ENCODE measurements at places on chromosomes 2 and 18. TPM values are rescaled to one million over a fixed set of nuclear protein-coding genes. Genes with fewer than 3 reads are reported as not detected.
A peak's percentile ranks its signal among the peaks of the same experiment; 100 is the strongest.

Gene DES
- total RNA-seq: 29.5 TPM

Gene RAB17
- not detected for total RNA-seq

DNA sequence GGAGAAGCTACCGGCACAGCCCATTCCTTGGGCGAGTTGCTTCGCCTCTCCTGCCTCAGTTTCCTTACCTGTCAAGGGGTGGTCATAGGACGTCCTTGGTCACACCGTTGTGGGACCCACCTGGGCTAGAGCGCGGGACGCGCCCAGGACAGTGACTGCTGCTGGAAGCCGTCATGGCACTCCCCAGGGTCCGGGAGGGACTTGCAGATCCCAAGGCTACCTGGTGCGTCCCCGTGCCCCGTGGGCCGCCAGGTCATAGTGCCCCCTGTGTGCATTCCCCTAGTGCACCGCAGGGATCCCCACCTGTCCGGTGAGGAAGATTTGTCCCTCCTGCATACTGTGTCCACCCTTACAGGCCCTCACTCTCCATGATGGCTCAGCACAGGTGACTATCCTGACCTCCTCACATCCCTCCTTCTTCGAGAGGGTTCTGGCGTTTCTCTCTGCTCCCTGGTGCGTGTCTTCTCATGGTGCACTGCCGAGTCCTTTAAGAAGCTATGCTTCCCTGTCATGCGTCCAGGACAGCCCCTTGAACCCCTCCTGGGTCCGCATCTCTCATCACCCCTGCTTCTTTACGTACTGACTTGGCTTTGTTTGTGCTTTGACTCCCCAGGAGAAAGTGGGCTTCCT, 886 bp upstream of the STK25 start:
- H3K4me3 ChIP-seq: peak overlapping the region; percentile 90
- no peaks in the 10 kb centered on the region for H3K27me3 ChIP-seq
- H3K36me3 ChIP-seq: no peaks in the 10 kb centered on the region
- H3K27ac ChIP-seq: peak overlapping the region; percentile 89
- peaks cover 3% of the 10 kb centered on the region for H3K4me1 ChIP-seq

DNA sequence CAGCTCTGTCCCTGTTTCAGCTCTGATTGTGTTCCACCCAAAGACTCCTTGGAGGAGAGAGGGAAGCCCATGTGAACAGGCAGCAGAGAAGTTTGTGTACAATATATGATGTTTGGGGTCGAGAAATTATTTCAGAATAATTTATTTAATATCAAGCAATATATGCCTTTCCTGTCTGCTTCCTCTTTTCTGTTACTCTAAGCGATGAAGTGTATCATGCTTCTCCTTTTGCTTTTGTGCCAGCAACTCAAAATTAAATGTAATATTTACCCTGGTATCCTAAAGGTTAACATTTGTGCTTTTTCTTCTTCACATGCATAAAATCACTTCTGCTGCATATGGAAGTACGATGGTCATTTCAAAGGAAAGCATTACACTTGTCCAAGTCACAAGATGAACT, 2.4 kb upstream of the NTSR2 start:
- H3K27me3 ChIP-seq: peaks cover 14% of the 10 kb centered on the region
- no peaks in the 10 kb centered on the region for H3K4me1 ChIP-seq
- no peaks in the 10 kb centered on the region for H3K36me3 ChIP-seq
- H3K4me3 ChIP-seq: no peak overlapping the region
- no peak overlapping the region for H3K27ac ChIP-seq

- H3K4me1 ChIP-seq: peaks cover 3% of the 10 kb centered on the region
- no peaks in the 10 kb centered on the region for H3K27me3 ChIP-seq
- H3K27ac ChIP-seq: no peak overlapping the region
- no peak for DNase-seq
- H3K4me3 ChIP-seq: no peak overlapping the region
Observed at GRCh38 chr2:98158305-98158704, 71.3 kb downstream of the VWA3B start.

- no peak overlapping the region for H3K27ac ChIP-seq
- DNase-seq: no peak
- H3K4me1 ChIP-seq: no peaks in the 10 kb centered on the region
- H3K27me3 ChIP-seq: no peaks in the 10 kb centered on the region
- H3K36me3 ChIP-seq: no peaks in the 10 kb centered on the region
Observed at GRCh38 chr2:235740821-235741220, 247.0 kb downstream of the AGAP1 start.

GRCh38 chr18:67261931-67262552, 254.5 kb downstream of the DSEL start:
- H3K27ac ChIP-seq: no peak overlapping the region
- DNase-seq: no peak
- no peaks in the 10 kb centered on the region for H3K36me3 ChIP-seq
- H3K4me1 ChIP-seq: no peaks in the 10 kb centered on the region
- no peaks in the 10 kb centered on the region for H3K27me3 ChIP-seq
- H3K4me3 ChIP-seq: no peak overlapping the region

DNA sequence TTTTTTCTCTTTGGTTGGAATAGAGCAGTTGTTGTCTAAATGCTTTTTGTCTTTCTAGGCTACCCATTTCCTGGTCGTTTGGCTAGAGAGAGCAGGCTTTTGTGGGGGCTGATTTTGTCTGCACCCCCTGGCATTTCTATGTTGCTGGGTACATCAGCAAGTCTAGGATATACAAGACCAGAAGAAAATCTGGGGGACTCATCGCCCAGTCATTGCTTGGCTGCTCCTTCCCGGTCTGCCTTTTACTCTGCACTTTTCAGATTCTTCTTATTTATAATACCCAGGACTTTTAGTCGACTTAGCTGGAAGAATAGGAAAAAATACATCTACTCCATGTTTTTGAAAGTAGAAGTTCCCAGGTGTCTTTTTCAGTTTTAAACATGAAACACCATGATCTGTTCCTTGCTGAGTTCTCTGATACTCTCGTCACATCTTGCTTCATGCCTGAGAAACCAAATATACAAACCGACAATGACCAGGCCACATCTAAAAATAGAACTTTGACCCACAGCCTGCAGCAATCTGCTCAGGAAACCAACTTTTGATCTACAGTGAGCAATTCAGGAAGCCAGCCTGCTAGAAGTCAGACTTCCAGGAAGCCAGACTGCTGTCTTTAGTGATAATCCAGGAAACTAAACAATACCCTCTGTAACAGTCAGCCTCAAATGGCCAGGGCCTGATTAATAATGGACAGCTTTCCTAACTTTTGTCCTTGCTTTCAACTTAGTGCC, 163.8 kb upstream of the MEX3C start:
- H3K27me3 ChIP-seq: no peaks in the 10 kb centered on the region
- DNase-seq: no peak
- no peaks in the 10 kb centered on the region for H3K36me3 ChIP-seq
- H3K4me1 ChIP-seq: no peaks in the 10 kb centered on the region
- no peak overlapping the region for H3K27ac ChIP-seq
- no peak overlapping the region for H3K4me3 ChIP-seq

Measured in breast epithelium (tissue), 4 donors.